ENCODE measurements at places on chromosomes 16 and 17.

DNA sequence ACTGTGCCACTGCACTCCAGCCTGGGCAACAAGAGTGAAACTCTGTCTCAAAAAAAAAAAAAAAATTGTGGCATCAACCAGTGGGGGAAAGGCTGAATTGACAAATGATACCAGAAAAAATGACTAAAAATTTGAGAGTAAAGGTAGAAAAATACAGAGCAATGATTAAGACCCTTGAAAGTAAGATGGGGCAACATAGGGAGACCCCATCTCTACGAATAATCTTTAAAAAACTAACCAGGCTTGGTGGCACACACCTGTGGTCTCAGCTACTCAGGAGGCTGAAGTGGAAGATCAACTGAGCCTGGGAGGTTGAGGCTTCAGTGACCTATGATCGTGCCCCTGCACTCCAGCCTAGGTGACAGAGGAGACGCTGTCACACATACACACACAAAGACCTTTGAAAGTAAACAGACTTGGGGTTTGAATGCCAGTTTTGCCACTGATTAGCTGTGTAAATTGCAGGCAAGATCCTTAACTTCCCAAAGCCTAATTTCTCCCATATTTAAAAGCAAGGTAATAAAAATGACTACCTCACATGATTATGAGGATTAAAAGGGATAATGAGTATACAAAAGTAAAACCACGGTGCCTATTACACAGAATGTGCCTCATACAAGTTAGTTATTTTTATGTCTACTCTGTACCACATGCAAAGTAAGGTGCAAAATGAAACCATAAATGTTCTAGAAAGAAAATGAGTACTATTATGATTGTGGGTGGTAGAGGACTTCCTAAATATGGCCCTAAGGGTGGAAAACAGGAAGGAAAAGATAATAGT lies 21.7 kb upstream of the PAFAH1B1 start:
- DNase-seq = no peak

- no peak for DNase-seq
These were observed 1.6 kb upstream of the C17orf107 start for GRCh38 chr17:4897785-4898184.

DNA sequence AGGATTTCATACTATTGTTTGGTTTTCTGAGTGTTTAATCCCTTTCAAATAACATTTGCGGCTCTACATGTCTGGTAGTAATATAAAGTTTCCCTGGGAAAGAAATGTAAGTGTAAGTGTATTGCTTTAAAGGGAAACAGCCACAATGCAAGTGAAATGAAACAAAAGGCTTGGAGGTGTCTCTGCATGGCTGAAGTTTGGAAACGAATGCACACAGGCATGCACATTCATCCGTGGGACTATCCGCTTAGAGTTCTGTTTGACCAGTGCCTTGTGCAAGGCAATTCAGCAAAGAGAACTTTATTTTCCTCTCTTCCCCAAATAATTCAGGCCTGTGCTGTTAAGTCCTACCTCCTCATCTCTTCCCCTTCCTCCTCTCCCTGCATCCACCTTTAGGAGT lies 56.1 kb upstream of the MRTFB start:
- no peak for DNase-seq

DNA sequence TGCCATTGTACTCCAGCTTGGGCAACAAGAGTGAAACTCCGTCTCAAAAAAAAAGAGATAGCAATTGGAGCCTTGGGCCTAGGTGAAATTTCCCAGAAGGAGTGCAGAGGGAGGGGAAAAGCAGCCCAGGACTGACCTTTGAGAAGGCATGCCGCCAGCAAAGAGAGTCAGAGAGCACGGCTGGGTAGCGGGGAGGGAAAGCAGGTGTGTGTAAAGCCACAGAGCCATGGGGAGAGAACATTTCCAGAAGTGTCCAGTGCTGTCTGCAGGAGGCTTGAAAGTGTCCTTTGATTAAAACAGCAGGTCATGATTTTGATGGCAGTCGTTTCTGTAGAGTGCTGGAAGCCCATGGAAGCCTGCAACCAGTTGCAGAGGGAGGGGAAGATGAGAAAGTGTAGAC lies 8.1 kb downstream of the C16orf54 start:
- DNase-seq = no peak

DNA sequence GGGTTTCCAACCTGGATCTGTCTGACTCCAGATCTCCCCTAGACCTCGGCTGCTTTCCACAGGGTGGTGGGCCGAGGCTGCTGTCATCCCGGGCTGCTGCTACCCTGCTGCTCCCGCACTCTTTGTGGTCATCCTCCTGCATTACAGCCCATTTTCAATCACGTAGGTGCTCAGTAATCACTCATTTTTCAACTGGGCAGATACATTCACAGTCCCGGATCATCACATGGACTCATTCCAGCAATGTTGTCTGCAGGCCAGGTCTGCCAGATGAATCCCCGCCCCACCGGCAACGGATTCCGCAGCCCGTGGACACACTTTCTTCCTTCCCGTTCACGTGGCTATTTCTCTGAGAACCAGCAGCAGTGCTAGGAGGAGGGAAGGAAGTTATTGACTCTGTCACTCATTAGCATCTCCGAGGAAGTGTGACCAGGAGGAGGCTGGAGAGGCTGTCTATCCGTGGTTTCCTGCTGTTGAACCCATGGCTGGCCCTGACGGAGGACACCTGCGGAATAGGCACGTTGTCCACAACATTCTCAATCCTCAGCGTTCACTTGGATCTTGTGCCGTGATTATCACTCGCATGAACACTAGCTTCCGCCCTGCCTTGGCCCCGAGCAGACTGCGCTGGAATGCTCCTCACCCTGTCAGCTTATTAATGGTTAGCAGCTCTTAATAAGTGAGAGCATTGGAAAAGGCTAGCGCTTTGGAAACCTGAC lies 14.7 kb upstream of the ZCCHC14 start:
- DNase-seq = no peak

DNA sequence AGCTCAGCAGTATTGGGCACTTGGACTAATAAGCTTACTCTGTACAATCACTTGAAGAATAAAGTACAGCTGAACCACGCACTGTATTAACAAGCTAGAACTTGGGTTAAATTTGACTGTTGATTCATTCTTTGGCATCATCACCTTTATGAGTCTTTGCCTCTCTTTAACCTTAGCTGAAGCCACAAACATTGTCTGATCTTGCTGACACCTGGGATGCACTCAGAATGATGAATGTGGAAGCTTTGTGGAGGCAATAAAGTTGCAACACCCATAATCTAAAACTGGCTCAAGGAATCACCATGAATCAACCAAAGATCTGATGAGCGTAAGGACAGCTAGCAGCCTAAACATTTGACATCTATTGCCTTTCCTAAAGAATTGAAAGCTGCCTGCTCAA lies 590.6 kb upstream of the SOX9 start:
- no peak for DNase-seq

GRCh38 chr16:57575468-57576277 lies 33.2 kb downstream of the ADGRG5 start:
- no peak for DNase-seq

GRCh38 chr16:1635070-1635469 lies 22.9 kb downstream of the CRAMP1 start:
- DNase-seq = no peak

GRCh38 chr17:44928950-44929720 lies 13.8 kb upstream of the GFAP start:
- no peak for DNase-seq

- no peak for DNase-seq
These were observed 611 bp downstream of the SMARCE1 start for GRCh38 chr17:40646791-40647623.

- DNase-seq = no peak
These were observed 706 bp downstream of the TEN1 start for GRCh38 chr17:75979705-75980187.

- DNase-seq = no peak
These were observed 45.4 kb downstream of the NFAT5 start for GRCh38 chr16:69611103-69611640.

- DNase-seq = no peak
These were observed 60.7 kb upstream of the ADCY9 start for GRCh38 chr16:4176906-4177417.

DNA sequence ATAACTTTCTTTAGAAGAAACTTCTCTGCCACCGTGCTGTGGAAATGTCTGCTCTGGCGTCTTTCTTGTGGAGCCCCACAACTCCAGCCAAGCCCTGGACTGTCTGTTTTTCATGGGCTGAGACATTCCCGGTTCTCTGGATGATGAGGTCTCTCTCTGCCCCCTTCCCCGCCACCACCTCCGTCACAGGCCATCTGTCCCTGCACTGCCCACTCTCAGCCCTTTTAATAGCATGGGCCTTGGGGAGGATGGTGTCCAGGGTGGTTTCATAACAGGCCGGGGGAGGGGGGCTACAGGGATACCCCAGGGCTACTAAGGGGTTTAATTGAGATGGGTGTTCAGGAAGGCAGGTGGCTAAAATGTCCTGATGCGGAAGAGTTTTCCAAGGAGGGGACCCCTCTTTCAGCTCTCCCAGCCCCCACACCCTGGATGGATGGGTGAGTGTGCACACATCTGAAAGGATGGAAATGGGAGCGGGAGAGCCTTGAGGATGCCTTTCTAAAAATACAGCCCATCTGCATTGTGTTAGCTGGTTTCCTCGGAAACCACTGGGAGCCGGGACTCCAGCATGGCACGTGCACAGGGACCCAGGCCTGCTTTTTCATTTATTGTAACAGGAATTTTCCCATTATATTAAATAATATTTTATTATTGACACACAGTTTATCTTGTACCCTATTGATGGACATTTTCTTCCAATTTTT lies 14.6 kb upstream of the NDRG4 start:
- no peak for DNase-seq

DNA sequence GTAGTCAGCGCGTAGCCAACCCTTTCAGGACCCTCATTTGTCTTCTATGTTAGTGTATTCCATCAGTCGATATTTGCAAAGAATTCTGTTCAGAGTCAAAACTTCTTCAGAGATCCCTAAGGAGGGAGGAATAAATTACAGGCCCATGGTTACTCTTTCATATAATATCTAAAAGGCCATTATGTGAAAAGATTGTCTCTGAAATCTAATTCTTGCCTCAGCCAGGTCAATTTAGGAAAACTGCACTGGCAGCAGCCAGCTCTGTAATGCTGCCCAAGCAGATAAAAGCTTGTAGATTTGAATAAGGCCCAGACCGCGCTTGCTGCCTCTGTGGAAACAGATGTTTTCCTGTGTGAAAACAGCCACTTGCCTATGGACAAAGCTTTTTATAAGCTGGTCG lies 379.8 kb downstream of the CNTNAP4 start:
- DNase-seq = no peak

GRCh38 chr17:73921306-73921705 lies 277.1 kb upstream of the SDK2 start:
- DNase-seq = no peak

DNA sequence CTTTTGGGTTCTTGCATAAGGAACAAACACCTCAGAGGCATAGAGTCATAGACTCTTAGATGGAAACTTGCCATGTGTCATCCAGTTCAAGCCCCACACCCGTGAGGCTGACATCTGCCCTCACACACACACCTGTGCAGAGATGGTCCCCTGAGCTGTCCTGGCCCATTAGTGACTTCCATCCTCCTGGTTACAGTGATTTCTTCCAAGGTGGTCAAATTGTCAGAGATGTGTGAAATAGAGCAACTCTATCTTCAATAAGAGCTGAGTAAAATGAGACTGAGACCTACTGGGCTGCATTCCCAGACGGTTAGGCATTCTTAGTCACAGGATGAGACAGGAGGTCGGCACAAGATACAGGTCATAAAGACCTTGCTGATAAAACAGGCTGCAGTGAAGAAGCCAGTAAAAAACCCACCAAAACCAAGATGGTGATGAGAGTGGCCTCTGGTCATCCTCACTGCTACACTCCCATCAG lies 342.2 kb upstream of the TNRC6C start:
- DNase-seq = no peak

DNA sequence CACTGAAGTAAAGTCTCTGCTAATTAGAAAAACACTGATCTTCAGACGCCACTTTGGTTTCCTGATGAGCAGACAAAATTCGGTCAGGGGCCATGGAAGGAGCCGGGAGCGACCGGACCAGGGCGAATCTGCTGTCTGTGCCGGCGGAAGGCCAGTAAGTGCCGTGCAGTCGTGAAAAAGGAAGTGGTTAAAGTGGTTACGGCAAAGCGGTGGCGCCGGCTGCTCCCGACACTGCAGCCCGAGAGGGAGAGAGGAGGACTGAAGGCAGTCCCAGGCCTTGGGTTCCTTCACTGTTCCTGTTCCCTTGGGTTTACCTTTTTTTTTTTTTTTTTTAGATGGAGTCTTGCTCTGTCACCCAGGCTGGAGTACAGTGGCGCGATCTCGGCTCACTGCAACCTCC lies 17.3 kb upstream of the HEXD start:
- no peak for DNase-seq

GRCh38 chr17:79859676-79860615 lies 20.7 kb upstream of the CBX4 start:
- no peak for DNase-seq

DNA sequence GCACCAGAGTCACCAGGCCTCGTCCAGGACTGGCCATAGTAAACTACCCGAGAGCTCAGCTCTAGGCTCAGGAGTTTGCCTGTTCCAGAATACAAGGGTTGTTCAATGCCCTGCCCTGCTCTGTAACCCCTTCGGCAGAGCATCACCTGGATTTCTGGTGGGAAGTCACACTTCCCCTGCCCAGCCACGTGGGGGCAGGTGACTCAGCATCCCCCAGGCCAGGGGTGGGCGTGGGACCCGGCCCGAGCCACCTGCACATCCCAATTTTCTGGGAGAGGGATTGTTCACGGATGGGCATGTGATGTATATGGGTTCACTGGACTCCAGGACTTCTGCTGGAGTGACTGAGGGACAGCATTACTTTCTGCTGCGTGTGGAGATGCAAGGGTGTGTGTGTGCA lies 25.8 kb downstream of the COX4I1 start:
- DNase-seq = no peak

GRCh38 chr17:37828651-37829124 lies 83.8 kb upstream of the HNF1B start:
- DNase-seq = no peak

GRCh38 chr17:35912942-35913341 lies 17.6 kb downstream of the RDM1 start:
- no peak for DNase-seq

- DNase-seq = no peak
These were observed 3.2 kb downstream of the CCL3 start for GRCh38 chr17:36086791-36087190.

DNA sequence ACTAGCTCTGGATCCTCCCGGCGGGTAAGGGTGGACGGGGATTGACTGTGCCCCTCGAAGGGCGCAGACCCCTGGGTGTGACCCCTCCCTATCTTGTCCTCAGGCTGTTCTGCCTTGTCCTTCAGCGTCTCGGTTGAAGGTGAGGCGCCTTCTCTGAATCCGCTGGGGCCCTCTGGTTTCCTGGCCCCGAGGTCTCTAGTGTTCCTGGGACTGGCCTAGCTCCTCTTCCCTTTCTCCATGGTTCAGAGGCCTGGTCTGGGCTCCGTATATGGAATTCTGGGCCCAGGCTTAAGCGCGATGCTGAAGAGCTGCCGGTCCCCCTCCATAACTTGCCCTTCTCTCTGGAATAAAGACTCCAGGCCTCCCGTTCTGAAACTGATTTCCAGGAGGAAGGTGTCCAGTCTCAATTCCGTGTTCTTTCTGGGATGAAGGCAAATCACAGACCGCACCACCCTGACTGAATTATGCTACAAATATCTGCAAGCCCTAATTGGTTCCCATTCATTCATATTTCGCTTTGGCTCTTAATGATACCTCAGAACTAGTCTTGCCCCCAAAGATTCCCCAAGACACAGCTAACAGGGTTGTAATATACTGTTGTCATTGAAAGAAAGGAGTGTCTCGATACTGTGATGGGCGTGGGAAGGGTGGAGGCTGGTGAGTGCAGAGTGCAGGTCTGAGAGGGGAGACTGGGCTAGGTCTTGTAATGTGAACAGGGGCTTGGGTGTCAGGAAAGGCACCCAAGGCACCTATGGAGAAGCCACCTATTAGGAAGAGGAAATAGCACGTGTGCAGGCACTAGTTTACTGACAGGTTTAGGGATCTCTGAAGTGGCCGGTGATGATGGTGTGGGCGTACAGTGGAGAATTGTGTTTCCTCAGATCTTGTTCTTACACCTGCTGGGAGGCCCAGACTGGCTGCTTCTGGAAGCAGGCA lies 851 bp downstream of the EDC4 start:
- no peak for DNase-seq

All from NCI-H1417 treated with DMSO at 0.1 percent for 48 hours (cell line).